Activated naive CD4-positive, alpha-beta T cell treated with Interleukin-2 at 50 U/mL for 16 hours (primary cell): ENCODE measurements at places on chromosomes 13 and 19.
A peak's percentile ranks its signal among the peaks of the same experiment; 100 is the strongest.

DNA sequence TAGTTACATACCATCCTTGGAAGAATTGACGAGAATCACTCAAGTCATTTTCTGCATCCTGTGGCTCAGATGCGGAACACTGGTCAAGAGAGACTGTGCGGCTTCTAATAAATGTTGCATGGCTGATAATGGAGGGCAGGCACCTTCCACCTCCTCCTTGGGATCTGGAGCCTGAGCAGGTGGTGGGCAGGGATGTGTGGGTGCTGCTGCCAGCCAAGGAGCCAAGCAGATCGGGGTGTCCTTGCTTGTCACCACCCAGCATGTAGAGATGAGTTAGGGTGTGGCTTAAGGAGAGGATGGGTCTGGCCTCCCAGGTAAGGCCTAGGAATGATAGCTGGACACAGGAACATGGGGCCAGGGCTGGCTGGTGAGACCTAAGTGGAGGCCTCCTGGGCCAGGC lies 17.5 kb downstream of the GPI start:
- DNase-seq = no peak

- no peak for DNase-seq
Observed at GRCh38 chr13:99285432-99286182, 21.6 kb downstream of the GPR183 start.

DNA sequence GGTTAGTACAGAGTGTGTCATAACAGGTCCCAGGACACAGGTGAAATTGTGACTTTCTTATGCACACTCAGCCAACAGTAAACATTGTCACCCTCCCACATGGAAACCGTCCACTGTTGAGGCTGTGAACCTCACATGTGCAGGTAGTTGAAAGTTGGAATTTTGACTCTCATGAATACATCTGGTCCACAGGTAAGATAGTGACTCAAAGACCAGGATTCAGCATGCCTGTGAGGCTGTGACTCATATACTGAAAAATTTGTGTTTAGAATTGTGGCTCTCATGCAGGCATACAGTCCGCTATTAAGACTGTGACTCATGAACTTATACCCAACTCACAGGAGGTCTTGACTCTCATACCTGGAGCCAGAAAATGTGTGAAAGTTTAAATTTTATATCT lies 67.8 kb downstream of the ZNF728 start:
- DNase-seq = no peak

DNA sequence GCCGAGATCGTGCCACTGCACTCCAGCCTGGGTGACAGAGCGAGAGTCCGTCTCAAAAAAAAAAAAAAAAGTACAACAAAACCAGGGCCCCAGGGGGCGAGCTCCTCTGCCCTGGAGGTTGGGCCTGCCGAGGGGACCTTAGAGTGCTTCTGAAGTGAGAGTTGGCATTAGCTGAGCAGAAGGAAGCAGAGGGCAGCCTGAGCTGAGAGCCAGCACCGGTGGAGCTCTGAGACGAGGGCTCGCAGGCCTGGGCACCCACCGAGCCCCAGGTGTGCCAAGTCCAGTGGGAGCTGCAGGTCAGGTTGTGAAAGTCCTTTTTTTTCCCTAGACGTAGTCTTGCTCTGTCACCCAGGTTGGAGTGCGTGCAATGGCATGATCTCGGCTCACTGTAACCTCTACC lies 46.0 kb downstream of the KDM4B start:
- DNase-seq = no peak

DNA sequence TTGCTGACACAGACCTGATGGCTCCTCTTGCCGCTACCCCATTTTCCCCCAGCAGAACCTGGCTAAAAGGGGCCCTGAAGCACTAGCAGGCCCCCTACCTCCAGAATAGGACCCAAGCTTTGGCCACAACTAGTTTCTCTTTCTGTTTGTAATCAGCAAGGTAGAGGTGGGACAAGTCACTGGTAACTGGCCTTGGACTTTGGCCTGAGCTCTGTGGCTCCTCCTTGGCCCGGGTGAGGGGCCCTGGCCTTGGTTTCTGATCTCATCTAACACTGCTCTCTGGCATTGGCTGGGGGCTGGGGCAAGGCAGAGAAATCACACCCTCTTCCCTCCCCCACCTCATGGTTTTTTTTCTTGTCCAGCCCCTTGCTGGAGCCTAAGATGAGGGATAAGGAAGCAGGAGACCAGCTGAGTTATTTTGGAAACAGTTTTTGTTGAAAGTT lies 2.1 kb downstream of the CALM3 start:
- no peak for DNase-seq

DNA sequence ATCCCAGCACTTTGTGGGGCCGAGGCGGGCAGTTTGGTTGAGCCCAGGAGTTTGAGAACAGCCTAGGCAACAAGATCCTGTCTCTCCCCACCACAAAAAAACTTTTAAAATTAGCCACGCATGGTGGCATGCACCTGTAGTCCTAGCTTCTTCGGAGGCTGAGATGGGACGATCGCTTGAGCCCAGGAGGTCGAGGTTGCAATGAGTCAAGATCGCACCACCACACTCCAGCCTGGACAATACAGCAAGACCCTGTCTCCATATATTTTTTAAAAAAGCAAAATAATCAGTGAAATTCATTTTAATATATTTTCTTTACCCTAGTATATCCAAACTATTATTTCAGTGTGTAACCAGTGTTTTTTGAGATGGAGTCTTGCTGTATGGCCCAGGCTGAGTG lies 8.2 kb downstream of the AP2A1 start:
- no peak for DNase-seq

GRCh38 chr19:7916103-7916954 lies 1.7 kb downstream of the TGFBR3L start:
- DNase-seq = peak; percentile 60

- DNase-seq = peak; percentile 81
Observed at GRCh38 chr19:35879770-35880317, 11.5 kb downstream of the APLP1 start.

- no peak for DNase-seq
Observed at GRCh38 chr13:49503951-49504350, 8.2 kb downstream of the PHF11 start.

- no peak for DNase-seq
Observed at GRCh38 chr13:95222733-95223018, 78.6 kb downstream of the ABCC4 start.

DNA sequence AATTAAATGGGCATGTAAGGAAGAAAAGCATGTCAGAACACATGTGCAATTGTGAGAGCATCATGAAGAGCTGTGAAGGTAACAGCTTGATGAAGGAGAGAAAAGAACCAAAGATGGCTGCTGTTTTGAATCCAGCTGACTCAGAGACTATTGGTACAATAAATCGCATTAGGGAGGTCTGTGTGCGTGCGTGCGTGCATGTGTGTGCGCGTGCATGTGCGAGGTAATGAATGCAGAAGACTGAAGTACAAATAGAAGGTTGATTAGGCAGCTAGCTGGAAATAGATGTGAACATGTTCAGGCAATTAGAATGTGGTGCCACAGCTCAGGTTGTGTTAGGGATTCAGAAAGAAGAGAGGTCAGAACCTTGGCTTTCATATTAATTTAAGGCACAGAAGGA lies 440.5 kb downstream of the OXGR1 start:
- no peak for DNase-seq

GRCh38 chr13:37360556-37360955 lies 238.0 kb downstream of the POSTN start:
- DNase-seq = no peak

DNA sequence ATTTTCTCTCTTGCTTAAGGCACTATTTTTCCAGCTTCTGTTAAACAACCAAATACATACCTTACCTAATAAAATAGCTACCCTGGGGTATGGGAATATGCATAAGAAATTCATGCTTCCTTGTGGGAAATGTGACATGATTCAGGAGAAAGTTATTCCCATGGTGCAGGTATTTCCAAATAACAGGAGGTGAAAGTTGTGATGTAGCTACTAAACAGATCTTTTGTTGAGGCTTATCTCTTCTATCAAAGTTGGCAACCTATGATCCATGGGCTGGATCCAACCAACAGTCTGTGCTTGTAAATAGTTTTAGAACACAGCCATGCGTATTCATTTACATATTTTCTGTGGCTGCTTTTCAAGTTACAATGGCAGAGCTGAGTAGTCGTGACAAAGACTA lies 177.8 kb upstream of the NBEA start:
- DNase-seq = no peak

- peak; percentile 73 for DNase-seq
Observed at GRCh38 chr19:36331353-36332228, 47.4 kb downstream of the ZFP14 start.

- DNase-seq = no peak
Observed at GRCh38 chr19:4310247-4311121, 6.1 kb downstream of the FSD1 start.

GRCh38 chr13:32376642-32377415 lies 51.1 kb downstream of the N4BP2L1 start:
- no peak for DNase-seq

DNA sequence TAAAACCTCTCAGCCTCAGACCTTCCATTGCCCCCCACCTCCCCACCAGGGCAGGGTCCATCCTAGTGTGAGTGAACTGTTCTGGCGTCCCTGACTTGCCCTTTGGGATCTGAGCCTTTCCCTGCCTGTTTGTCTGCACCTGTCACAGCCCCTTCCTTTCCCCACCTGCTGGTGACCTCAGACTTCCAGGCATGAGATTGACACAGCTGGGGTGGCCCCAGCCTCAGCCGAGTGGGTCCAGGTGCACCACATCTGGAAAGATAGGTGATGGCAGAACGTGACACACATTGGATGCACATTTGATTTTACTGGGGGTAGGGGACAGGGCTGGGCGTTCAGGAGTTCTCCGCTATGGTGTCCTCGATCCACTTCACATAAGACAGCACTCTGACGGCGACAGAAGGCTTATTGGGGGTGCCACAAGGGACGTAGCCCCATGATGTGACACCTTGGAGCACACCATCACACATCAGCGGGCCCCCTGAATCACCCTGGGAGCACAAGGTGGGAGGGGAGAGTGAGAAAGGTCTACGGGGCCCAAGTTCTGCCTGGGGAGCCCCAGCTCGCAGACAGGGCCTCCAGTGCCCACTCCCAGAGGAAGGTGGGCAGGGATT lies 4.6 kb downstream of the KLK1 start:
- no peak for DNase-seq

- DNase-seq = no peak
Observed at GRCh38 chr13:53159431-53159830, 130.8 kb downstream of the OLFM4 start.

- DNase-seq = no peak
Observed at GRCh38 chr19:46813839-46814358, 25.5 kb upstream of the SLC1A5 start.

DNA sequence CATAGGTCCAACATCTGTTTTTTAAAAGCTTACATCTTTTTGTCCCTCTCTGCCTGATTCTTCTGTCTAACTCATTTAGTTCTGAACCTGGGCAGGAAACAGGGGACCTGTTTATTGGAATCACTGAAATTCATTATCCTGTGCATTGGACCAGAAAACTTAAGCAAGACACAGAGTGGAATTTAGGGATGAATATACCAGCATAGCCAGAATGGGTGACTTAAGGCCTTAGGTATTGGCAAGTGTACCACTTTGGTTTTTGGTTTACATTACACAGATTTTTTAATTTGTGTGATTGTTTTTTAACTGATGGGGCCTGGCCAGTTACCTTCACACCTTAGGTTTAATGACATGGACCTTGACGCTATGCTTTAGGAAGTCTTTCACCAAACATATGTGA lies 232.5 kb downstream of the GPC5 start:
- no peak for DNase-seq

GRCh38 chr19:34962687-34963572 lies 1.1 kb downstream of the ZNF792 start:
- peak; percentile 11 for DNase-seq

- no peak for DNase-seq
Observed at GRCh38 chr19:35285095-35285449, 2.7 kb downstream of the HAMP start.

DNA sequence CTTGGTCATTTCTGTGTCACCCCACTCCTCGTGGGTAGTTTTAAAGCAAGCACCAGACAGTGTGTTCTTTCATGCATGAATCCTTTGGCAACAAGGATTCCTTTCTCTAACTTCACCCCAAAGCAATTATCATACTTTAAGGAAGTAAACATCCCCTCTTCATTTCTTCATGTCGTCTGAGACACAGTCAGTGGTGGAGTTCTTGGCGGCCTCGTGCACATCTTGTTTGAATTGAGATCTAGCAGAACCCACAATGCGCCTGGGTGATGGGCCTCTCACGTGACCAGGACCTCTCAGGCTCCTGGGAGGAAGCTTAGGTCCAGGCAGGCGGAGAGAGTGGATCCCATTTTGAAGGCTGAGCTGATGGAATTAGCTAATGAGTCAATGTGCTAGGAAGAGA lies 2.6 kb downstream of the ACSBG2 start:
- DNase-seq = no peak

DNA sequence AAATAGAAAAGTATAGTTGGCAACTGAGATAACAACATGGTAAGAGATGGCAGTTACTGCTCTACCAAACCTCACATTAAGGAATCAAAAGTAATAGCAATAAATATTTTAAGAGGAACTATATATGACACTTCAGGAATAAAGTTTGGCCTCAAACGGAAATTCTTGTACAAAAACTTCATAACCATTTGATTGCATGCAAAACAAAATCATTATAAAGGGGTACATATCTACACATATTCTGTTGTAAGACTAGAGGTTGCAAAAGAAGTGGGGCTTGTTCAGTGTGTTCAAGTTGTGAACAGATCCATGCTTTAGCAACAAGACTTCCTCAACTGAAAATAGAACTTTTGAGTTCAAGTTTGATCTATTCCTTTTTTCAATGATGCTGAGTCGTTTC lies 133.5 kb upstream of the MIR17HG start:
- DNase-seq = no peak

- no peak for DNase-seq
Observed at GRCh38 chr13:41864658-41865057, 96.3 kb downstream of the VWA8 start.

- no peak for DNase-seq
Observed at GRCh38 chr13:46575301-46575771, 22.4 kb downstream of the LRCH1 start.

DNA sequence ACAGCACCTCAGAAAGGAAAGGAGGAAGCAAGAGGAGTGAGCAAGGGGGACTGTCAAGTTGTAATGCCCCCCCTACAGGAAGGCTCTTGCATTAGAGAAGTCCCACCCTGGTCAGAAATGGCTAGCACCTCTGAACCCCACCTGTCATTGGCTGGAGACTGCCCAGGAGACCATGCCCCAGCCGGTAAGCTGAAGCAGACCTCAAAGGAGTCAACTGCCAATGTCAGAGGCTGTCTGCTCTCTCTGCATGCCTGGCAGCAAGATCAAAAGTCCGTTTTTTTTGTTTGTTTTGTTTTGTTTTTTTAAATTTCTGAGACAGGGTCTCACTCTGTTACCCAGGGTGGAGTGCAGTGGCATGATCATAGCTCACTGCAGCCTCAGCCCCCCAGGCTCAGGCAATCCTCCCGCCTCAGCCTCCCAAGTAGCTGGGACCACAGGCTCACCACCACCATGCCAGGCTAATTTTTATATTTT lies 8.1 kb upstream of the BCL3 start:
- DNase-seq = no peak

DNA sequence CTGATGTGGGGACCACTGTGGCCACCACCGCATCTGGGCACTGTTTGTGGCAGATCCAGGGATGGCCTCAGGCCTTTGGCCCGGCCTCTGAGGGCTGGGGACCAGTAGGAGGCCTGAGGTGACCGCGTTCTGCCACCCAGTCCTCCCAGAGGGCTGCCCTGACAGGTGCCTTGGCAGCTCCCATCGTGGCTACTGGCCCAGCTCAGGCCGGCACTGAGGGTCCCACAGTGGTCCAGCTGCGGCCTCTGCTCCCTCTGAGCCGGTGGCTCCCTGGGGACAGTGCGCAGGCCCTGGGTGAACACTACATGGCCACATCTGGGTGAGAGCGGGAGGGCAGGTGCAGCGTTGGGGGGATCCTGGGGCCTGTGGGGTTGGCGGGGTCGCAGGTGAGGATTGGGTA lies 61.9 kb downstream of the KDM4B start:
- no peak for DNase-seq
